Large intestine (tissue), 12 donors: ENCODE measurements at places on chromosomes 12 and 14.

GRCh38 chr12:101204602-101205304, 5.3 kb downstream of the SLC5A8 start:
- no peak for DNase-seq

DNA sequence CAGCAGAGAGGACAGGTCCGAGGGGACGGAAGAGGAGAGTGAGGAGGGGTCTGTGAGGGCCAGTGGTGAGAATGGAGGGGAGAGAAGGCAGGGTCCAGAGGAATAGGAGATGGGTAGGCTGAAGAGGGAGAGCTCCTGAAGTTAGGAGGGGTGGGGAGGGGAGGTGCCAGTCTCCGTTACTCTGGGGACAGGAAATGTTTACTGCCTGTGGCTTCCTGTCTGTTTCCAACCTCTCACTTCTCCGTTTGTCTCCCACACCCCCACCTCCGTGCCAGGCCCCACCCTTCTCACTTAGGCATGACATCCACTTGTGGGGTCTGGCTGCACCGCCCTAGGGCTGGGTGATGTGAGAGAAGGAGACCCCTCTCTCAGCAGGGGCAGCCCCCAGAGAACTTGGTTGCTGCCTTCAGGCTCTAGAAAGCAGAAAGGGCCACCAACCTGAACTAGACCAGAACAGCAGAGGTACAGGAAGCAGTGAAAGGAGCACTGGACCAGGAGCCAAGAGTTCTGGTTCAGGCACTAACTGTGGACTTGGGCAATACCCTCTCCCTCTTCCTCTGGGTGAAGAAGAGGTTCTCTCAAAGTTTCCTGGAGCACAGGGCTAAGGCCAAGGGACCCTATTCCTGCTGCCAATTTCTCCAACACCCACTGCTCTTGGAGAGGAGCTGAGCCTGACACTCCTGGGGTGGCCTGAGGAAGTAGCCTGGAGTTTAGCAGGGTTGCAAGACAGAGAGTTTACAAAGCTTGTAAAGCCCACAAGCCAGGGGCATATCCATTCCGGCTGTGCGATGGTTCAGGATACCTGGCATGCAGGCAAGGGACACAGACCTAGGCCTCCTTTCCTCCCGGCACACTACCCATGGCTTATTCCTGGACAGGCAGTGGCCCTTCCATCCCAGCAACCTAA, 5.5 kb downstream of the ITGA5 start:
- no peak for DNase-seq

DNA sequence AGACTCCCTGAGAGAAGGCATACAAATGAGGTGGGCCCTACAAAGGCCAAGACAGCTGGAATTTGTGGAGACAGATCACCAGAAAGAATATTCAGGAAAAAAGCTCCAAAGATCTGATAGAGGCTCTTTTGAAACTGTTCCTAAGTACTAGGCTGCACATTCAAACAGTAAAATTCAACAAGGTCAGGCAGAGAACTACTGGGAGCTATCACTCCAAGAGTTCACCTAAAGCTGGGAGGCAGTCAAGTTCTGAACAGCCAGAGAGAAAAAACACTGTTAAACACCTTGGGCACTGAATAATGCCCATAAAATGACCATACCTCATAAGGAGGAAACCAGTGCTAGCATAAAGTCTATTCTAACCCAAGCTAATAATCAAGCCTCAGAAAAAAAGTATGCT, 28.6 kb downstream of the MED13L start:
- DNase-seq, result no peak

- no peak for DNase-seq
Measured at GRCh38 chr14:85463512-85463911, 66.4 kb upstream of the FLRT2 start.

- DNase-seq, result no peak
Measured at GRCh38 chr12:46970636-46971035, 108.8 kb upstream of the PCED1B start.

DNA sequence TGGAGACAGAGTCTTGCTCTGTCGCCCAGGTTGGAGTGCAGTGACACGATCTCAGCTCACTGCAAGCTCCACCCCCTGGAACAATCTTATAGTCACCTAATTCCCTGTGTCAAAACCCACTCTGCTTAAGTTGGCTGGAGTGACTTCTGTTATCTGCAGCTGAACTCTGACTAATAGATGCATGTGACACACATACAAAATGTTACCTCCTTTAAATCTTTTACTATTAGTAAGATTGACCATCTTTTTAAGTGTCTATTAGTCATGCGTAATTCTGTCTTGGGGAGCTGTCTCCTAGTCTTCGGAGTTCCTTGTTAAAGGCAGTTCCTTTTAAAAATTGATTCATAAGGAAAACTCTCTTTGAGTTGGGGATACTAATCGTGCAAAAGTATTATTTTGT, 7.4 kb downstream of the IFI27L1 start:
- no peak for DNase-seq

DNA sequence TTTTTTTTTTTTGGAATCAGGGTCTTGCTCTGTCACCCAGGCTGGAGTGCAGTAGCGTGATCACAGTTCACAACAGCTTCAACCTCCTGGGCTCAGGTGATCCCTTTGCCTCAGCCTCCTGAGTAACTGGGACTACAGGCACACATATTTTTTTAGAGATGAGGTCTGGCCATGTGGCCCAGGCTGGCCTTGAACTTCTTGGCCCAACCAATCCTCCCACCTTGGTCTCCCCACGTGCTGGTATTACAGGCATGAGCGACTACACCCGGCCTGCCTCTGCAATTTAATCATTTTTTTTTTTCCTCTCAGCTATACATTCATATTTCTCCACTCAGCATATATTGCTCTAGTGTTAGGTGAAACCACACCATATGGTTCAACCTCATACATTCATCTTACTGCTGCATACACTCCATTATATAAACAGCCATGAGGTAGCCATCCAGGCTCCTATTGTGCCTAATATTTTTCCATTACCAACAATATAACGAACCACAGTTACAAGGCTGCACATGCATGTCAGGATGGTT, 7.1 kb downstream of the STX2 start:
- no peak for DNase-seq

- no peak for DNase-seq
Measured at GRCh38 chr12:57142121-57142520, 5.3 kb downstream of the LRP1-AS start.

- no peak for DNase-seq
Measured at GRCh38 chr12:107677671-107678070, 7.9 kb upstream of the PWP1 start.

GRCh38 chr14:70278281-70278680, 81.2 kb downstream of the COX16 start:
- DNase-seq, result no peak

- no peak for DNase-seq
Measured at GRCh38 chr12:80659512-80660063, 47.8 kb upstream of the MYF6 start.

DNA sequence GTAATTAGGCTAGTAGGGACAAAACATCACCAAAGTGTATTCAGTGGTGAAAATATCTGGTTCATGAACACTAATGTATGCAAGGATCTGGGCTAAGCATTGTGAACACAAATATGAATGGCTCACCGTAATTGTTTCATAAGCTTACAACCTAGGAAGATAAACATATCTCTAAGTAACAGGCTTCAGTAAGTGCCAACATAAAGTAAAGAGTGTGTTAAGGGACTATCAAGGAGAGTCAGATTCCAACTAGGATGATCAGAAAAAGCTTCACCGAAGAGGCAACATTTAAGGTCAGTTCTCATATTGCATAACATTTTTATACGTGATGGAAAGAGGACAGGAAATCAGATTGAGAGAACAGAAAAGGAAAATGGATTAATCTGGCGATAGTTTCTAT, 29.4 kb downstream of the ABCC9 start:
- no peak for DNase-seq

- no peak for DNase-seq
Measured at GRCh38 chr12:6328945-6329702, 12.8 kb downstream of the TNFRSF1A start.

DNA sequence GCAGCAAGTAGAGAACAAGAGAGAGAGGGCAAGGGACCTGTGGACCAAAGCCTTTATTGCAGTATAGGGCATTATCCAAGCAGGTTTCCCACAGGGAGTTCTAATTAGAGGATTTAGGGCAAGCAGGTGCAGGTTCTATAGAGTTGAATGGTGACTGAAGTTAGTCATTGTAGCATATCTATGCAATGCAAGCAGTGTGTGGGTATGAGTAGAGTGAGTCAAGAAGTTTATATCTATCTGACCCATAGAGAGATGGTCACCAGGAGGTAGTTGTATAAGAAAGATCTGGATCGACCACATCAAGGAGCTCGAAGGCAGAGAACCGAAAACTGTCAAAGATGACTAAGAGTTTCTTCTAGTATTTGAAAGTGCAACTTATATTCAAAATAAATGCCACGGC, 167.3 kb downstream of the PLCZ1 start:
- no peak for DNase-seq

DNA sequence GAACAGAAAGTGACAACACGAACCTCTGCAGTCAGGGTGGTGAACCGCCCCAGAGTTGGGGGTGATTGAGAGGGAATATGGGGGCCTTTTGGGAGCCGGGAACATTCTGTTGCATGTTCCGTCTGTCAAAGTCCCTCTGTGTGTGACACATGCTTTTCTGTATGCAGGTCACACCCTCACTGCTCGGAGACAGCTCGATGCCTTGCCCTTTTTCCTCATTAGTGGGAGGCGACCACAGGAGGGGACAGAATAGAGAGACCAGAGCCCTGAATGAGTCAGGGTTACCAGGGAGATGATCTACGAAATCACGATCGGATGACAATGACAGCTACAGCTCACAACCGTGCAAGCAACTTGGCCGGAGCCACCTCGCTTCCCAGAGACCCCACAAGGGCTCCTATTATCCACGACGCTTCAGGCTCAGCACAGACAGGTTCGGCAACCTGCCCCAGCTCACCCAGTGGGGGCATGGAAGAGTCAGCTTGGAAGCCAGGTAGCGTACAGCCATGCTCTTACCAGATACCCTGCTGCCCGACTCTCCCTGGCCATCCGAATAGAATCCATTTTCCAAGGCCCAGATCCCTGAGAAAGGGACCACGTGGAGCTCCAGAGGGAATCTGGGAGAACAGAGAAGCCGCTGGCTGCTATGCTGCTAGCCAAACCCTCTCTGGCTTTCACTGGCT, 38.8 kb downstream of the TESC start:
- DNase-seq, result no peak

DNA sequence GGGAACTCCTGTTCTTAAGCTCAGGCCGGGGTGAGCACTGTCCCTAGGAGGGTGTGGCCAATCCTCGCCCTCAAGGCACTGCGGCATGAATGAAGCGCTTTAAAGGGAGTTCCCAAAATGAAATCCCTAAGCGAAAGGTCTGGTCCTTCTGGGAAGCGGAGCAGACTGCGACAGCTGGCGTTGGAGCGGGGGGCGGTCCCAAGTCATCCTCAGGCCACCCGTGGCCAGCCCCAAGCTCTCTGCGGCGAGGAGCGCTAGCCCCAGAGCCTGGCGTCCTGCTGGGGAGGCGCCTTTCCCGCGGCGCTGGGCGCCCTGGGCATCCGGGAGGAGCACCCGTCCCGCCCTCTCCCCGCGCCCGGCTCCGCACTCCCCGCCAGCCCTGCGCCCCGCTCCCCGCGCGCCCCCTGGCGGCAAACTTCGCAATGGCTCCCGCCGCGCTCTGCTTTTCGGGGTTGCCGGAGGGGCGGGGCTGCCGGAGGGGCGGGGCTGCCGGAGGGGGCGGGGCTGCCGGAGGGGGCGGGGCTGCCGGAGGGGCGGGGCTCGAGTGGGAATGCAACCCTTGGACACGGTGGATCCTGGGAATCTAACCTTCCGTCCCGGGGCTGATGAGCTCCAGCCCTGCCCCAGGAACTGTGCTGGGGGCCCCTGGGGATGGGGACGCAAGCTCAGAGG, 25.4 kb downstream of the ZBTB42 start:
- peak; percentile 88 for DNase-seq

- DNase-seq, result no peak
Measured at GRCh38 chr14:24741871-24742270, 107.9 kb upstream of the GZMB start.

GRCh38 chr12:65720136-65721130, 103.8 kb upstream of the HMGA2 start:
- peak; percentile 57 for DNase-seq

DNA sequence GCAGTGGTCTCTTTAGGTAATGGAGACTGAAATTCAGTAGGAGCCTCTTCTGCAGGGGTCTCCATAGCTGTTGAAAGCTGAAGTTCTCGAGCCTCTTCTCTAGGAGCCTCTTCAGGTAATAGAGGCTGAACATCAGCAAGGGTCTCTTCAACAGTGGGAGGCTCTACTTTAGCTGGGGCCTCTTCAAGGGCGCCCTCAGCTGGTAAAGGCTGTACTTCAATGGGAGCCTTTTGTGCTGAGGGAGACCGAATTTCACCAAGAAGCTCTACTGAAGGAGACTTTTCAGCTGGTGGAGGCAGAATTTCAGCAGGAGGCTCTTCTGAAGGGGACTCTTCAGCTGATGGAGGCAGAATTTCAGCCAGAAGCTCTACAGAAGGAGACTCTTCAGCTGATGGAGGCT, 1.5 kb downstream of the FSCB start:
- DNase-seq, result no peak

- no peak for DNase-seq
Measured at GRCh38 chr12:106090591-106091445, 47.9 kb downstream of the NUAK1 start.

DNA sequence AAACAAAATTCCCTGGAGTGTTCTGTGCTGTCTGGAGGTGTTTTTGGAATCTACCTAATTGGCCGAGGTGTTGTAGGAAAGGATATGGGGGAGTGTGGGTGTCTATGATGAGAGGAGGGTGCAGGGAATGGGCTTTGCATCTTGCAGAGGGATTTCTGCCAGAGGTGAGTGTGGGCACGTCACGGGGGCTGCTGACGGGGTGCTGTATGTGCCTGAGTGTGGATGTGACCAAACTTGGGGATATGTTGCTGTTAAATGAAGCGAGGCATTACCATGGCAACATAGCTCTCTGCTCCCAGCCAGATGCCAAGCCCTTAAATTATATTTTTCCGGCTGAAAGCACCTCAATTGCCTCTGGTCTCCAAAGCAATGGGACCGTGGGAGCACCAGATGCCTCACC, 44.3 kb upstream of the SPTLC2 start:
- no peak for DNase-seq

- no peak for DNase-seq
Measured at GRCh38 chr12:52324153-52324444, 2.9 kb upstream of the KRT83 start.

DNA sequence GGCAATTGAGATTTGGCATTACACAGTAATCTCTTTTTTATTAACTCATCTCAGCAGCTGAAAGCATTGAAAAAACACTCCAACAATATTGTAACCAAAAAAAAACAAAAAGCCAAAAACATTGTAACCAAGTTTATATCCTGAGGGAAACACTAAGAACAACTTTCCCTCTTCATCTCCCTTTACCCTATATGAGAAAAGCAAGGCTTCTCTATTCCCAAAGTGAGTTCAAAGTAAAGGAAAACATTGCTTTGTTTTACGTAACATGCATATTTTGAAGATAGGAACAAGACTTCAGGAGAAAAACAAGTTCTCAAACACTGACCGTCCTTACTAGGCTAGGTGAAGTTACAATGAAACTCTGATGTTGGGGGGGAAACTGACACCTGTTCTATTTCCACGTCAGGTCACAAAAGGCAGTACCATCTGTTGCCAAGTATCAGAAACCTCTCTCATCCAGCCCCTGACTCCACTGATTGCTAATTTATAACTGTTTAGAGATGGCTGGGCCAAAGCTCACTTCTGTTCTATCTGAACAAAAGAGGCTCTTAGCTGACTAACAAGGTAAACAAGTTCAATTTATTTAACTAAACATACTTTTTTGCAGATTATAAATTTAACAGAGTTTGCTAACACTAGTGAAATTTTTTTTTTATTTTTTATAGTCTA, 67.9 kb upstream of the PLXNC1 start:
- DNase-seq, result no peak
